ENCODE measurements at places on chromosomes 16 and 17. TPM values are rescaled to one million over a fixed set of nuclear protein-coding genes. Genes with fewer than 3 reads are reported as not detected.
A peak's percentile ranks its signal among the peaks of the same experiment; 100 is the strongest.

Gene RNF157
- not detected for polyA plus RNA-seq

Gene RPL38
- polyA plus RNA-seq, result 999 TPM

Gene CLEC10A
- polyA plus RNA-seq, result not detected

Gene TMEM204
- 28.6 TPM for polyA plus RNA-seq

Gene COPZ2
- polyA plus RNA-seq, result 399 TPM

Gene CAPNS2
- 0.19 TPM for polyA plus RNA-seq

Gene PPP1R27
- not detected for polyA plus RNA-seq

Gene KRTAP4-5
- polyA plus RNA-seq, result not detected

DNA sequence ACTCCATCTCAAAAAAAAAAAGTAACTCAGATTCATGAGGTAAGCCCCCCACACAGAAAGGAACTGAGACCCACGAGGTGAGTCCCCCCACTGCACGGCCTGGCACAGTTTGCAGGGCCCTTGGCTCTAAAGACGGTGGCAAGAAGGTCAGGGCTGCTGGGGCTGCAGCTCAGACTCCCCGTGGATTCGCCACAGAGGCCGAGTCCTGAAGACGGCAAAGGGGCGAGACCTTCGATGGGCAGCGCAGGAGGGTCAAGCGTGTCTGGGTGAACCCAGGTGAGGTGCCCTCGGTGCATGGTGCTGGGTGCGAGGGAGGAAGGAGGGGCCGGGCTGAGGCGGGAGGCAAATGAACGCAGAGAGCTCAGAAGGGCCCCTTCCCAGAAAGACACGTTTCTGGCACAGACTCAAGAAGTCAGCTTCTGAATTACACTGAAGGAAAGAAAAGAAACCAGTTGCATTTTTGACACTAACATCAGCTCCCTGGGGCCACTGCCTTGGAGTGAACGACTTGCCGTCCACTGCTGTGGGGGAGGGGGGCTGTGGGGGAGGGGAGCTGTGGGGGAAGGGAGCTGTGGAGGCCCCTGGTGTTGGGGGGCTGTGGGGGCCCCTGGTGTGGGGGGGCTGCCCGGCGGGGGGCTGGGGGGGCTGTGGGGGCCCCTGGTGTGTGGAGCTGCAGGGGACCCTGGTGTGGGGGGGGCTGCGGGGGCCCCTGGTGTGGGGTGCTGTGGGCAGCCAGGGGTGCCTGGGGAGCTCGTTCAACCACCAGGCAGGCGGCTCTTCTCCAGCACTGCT, 69.8 kb upstream of the METRNL start:
- DNase-seq, result peak; percentile 19

- DNase-seq, result no peak
These were observed 13.5 kb downstream of the G6PC1 start for GRCh38 chr17:42913981-42914617.

DNA sequence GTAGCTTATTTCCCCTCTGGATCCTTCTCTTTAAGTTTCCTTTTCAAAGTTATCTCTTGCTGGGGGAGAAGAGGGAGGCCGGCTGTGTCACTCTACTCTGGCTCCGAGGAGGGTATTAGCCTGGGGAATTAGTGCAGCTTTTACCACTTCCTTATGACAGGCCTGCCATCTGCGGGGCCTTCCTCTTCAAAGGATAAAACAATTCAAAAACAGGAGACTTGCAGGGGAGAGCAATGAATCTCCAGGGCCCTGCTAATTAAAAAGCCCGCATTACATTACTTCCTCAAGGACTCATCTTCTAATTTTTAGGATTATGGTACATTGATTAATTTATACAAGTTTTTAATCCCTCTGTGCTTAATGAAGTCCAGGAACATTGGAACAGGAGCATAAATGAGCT, 190.9 kb upstream of the CDH5 start:
- DNase-seq, result no peak

GRCh38 chr17:81346908-81347349, 48.3 kb upstream of the BAHCC1 start:
- no peak for DNase-seq

DNA sequence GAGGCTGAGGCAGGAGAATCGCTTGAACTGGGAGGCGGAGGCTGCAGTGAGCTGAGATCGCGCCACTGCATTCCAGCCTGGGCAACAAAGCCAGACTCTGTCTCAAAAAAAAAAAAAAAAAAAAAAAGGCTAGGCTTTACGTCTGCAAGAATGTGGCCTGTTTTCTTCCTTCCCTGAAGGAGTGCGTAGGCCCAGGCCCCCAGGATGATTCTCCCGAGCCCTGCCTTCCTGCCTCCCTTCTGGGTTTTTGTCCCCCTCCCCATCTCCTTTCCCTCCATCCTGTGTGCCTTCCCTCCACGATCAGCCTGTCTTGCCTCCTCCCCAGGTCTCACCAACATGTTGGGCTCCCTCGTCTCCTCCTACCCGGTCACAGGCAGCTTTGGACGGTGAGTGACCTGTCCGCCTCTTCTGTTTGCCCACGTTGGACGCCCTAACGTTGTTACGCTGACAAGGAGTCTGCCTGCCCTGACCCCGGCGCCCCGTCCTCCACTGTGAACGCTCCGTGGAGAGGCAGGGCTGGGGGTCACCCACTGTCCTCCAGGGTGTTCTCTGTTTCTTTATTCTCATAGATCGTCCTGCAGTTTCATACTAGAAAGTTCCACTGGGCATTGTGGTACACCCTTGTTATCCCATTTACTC, 15.7 kb upstream of the RNF213 start:
- DNase-seq, result no peak

- DNase-seq, result peak; percentile 7
These were observed 307.6 kb downstream of the ZFHX3 start for GRCh38 chr16:72740347-72740746.

DNA sequence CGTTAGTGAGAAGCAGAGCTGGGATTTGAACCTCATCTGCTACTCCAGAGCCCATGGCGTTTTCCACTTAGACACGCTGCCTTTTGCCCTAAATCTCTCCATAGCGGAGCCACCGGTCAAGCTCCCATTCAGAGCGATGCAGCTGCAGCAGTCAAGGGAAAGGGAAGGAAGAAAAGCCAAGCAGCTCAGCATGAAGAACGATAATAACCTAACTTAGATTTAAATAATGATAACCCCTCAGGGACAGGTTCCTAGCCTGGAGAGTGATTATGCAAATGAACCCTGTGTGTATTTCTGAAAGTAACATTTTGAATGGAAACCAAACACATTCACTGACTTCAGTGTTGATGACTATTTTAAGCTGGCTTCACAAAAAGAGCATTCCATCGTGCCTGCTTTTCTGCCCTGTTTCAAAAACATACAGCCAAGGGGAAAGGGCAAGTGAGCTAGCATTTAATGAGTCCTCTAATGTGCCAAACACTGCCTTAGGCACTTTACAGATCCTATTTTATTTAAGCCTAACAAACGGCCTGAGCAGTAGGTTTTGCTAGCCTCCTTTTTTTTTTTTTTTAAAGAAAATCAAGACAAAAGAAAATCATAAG, 798.3 kb downstream of the CDH8 start:
- DNase-seq, result no peak

DNA sequence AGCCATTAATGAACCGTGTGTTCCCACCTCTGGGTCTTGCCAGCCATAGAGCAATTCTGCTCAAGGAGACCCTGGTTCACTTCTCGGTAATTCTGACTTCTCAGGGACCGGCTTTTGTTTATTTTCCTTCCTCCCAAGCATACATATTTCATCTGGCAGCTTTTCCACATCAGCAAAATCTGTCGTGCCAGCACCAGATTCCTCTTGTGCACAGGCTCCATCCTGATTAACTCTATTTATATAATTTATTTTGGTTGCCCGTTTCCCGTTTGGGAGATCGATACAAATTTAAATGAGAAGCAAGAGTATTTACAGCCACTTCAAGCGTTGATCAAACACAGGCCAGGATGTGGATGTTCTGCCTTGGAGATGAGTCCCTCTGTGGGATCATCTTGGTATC, 161.9 kb upstream of the XYLT1 start:
- no peak for DNase-seq

DNA sequence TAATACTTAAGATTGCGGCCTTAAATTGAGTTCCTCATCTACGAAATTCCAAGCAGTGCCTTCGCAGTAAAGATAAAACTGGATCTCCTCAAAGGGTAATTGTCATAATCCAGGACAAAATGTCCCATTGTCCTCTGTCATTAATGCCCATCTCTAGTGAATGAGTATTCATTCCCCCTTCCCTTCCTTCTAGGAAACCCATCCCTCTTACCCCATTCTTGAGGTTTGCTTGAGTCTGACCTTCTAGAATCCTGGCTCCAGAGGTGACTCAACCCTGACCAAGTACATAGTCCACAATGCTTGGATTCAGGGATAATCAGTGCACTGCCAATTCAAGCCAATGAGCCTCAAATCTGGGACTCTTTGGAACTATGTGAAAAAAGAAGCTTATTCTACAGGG, 47.0 kb upstream of the MAF start:
- no peak for DNase-seq

DNA sequence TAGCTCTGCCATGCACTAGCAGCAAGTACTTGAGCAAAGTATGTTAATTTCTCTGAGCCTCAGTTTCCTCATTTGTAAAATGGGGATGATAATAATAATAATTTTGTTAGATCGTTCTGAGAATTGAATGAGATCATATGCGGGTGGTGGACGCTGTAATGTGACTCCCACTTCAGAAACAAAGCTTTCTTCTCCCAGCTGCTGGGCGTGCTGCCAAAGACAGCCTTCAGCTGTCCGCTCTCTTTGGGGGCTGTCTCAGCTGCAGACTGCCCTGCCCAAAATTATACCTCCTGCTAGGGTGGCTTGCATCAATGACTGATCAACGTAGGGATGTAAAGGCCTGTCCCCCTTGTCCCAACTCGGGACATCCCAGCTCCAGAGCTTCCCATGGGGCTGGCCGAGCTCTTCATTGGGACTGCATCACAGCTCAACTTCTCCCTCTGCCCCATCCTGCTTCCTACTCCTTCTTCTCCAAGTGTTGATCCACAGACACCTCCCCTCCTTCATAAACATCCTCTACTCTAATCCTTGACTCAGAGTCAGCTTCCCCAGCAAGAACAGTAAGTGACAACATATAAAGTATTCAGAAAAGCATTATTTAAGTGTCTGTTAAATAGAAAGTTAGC, 30.7 kb upstream of the CDH5 start:
- DNase-seq, result no peak

DNA sequence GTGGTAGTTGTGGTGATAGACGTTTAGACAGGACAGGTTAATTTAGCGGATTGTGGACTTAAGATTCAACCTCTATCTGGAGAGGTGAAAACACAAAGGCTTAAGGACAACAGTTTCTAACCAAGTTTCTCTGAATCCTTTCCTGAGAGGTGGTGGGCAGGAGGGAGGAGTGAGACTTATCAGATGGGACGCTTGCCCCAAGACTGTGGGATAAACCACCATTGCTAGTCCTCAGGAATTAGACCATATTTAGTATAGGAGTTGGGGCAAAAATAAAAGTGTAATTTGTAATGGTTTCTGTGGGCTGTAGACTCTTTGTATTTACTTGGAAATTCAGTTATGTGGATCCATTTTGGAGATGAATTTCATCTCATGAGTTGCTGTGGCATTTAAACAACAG, 6.6 kb downstream of the PDP2 start:
- DNase-seq, result no peak

All from GM23248 (cell line).